Nephron progenitor cell (in vitro differentiated cells): ENCODE measurements at places on chromosomes 7 and 10.

DNA sequence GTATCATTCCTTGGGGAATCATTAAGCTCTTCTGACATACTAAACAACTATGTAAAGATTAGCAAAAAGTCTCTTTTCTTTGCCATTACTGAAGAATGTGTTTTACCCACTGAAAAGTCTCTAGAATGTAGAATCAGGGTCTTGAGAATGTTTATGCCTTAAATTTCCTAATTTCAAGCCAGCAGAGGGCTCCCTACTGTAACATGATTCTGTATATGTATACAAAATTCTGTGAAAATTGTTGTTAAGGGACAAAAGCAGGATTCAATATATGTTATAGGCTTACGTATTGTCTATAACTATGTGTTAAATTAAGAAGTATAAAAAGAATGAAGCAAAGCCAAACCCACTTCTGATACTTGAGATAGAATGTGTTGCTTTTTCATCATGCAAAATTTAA, 296.9 kb upstream of the DGKB start:
- DNase-seq, result no peak

GRCh38 chr7:20158684-20159083, 58.5 kb downstream of the MACC1 start:
- DNase-seq, result no peak

DNA sequence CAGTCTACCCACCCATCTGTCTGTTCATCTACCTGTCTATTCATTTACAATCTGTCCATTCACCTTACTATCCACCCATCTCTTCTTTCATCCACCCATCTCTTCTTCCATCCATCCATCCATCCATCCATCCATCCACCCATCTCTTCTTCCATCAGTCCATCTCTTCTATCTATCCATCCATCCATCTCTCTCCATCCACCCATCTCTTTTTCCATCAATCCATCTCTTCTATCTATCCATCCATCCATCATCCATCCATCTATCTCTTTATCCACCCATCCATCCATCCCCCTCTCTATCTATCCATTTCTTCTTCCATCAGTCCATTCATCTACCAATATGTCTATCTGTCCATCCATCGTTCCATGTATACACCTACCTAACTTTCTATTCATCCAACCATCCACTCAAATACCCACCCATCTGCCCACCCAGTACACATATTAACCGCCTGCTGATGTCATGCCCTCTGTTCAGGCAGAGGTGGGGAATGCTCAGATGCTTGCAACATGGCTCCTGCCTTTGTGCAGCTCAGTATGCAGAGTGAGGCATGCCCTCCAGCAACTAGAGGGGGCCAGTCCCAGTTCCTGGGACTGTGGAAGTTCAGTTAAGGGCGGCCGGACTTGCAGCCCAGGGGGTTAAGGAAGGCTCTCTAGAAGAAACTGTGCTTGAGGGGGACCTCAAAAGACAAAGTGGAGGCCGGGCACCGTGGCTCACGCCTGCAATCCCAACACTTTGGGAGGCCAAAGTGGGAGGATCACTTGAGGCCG, 11.3 kb upstream of the MLXIPL start:
- DNase-seq, result no peak

DNA sequence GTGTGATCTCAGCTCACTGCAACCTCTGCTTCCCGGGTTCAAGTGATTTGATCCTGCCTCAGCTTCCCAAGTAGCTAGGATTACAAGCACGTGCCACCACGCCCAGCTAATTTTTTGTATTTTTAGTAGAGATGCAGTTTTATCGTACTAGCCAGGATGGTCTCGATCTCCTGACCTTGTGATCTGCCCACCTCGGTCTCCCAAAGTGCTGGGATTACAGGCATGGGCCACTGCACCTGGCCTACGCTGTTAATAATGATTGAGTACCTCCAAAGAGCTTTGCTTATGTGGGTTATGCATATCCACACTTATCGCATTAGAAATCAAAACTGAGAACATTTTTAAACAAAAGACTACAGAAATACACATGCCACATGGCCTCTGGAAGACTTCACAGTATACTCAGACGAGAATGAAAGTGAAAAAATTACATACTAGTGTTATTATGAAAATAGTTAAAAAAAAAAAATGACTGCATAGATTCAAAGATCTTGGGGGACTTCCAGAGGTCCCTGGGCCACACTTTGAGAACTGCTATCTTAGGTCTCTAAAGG, 25.4 kb downstream of the RPP38 start:
- DNase-seq, result no peak

- no peak for DNase-seq
Measured at GRCh38 chr7:1012004-1012715, 29.2 kb downstream of the CYP2W1 start.

- no peak for DNase-seq
Measured at GRCh38 chr7:40572810-40573465, 438.1 kb downstream of the SUGCT start.

DNA sequence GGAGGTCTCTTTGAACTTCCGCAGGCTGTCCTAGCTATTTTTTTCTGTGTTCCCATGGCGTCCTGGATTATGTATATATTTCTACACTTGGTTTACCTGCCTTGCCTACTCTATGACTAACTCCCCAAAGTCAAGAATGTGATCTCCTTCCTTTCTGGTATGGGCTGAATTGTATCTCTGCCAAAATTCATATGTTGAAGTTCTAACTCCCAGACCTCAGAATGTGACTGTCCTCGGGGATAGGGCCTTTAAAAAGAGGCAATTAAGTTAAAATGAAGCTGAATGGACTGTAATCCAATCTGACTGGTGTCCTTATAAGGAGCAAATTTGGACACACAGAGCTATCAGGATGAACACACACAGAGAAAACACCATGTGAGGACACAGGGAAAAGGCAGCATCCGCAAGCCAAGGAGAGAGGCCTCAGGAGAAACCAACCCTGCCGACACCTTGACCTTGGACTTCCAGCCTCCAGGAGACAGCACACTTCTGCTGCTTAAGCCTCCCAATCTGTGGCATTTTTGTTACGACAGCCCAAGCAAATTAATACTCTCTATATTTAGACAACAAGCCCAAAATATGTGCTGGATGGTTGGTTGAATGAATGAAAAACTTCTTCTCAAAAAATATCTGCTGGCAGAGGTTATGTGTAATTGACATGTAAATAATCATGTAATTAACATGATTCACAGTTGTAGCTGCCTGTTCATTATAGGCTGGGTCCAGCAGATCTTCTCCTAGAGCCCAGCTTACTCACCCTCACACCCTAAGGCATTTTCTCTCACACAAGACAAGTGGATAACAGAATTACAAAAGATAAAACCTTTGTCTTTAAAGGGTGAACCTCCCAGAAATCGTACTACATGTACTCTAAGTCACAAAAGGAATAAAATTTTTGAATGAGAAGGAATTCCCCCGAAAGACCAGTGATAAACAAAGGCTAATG, 123.7 kb downstream of the CUBN start:
- DNase-seq, result no peak

DNA sequence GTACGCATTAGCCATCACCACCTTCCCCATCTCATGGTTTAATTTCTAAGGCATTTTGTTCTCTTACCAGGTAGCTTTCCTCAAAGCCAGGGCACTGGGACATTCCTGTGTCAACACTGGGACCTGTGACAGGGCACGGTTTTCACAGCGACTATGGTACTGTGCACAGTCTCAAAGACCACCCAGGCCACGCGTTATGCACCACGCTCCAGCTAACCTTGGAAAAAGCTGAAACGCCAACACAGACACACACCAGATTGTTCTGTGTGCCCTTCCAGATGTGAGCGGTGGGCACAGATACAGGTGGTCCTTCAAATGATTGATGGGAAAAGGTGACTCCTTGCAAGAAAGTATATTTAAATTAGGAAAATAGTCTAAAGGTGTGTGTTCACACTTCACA, 337.3 kb downstream of the WDR37 start:
- DNase-seq, result no peak

DNA sequence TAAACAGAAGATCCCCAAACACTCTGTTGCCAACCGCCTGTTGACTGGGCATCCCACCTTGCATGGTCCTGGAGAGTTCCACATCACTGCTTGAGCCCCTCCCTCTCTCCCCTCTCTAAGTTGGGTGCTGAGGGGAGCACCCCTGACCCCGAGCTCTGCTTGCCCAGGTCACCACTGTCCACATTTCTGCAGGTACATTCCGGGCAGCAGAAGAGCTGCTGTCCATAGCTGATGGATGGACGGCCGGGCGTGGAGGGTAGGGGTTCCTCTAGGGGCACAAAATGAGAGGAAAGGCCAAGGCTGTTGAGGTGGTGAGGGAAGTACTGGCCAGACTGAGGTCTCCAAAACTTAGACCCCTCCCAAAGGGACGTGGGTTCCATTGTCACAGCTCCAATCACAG, 227.4 kb upstream of the PPP2R2D start:
- no peak for DNase-seq

GRCh38 chr10:98916526-98917125, 319.0 kb downstream of the HPSE2 start:
- DNase-seq, result no peak

DNA sequence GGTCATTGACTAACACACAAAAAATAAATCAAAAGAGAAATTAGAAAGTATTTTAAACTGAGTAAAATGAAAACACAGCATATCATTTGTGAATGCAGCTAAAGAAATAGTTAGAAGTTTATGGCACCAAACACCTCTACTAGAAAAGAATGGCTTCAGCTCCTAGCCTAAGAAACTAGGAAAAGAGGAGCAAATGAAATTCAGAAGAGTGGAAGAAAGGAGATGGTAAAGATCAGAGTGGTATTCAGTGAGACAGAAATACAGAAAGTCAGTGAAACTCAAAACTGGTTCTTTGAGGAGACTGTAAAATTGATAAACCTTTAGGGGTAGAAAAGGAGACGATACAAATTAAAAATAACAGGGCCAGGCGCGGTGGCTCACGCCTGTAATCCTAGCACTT, 2.7 kb downstream of the EXOC6 start:
- DNase-seq, result no peak

- no peak for DNase-seq
Measured at GRCh38 chr10:70551971-70552422, 50.5 kb downstream of the PRF1 start.

DNA sequence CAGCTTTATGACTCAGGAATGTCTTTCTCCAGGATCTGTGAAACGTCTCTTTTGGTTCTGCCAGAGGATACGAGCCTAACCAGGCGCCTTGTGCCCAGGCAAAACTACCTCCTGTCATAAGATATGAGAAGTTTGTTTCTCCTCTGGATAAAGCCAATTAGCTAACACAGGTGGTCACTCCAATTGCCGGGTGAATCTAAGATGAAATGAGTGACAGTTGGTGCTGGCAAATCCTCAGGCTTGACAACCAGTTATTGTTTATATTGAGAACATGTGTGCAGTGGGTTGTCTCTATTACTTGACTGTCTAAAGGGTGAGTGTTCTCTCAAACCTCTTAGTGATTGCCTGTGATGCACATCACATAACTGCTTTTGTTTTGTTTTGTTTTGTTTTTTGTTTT, 449.1 kb downstream of the XPNPEP1 start:
- DNase-seq, result no peak

- no peak for DNase-seq
Measured at GRCh38 chr7:150385302-150385723, 6.2 kb downstream of the ZNF775 start.

GRCh38 chr7:16726189-16726588, 27.4 kb upstream of the TSPAN13 start:
- DNase-seq, result no peak
